ENCODE measurements at places on chromosomes 1 and 21. TPM values are rescaled to one million over a fixed set of nuclear protein-coding genes. Genes with fewer than 3 reads are reported as not detected.

Gene DCST2
- 0.53 TPM for polyA plus RNA-seq

Gene TFAP2E
- 0.07 TPM for polyA plus RNA-seq

Gene HAPLN2
- polyA plus RNA-seq = 0.03 TPM

Gene SELL
- polyA plus RNA-seq = 2.4 TPM

Gene ITLN2
- polyA plus RNA-seq = 0.12 TPM

Gene SLC22A15
- polyA plus RNA-seq = 0.12 TPM

Gene MCOLN3
- 0.08 TPM for polyA plus RNA-seq

Gene LRRN2
- 0.13 TPM for polyA plus RNA-seq

Gene SLAMF8
- polyA plus RNA-seq = 1.6 TPM

- H3K36me3 ChIP-seq = no peaks in the 10 kb centered on the region
- no peak overlapping the region for H3K4me3 ChIP-seq
- H3K27ac ChIP-seq = no peak overlapping the region
- no peak for DNase-seq
- H3K4me1 ChIP-seq = no peaks in the 10 kb centered on the region
Observed at GRCh38 chr1:25051504-25051903, 121.4 kb upstream of the RUNX3 start.

GRCh38 chr1:72670902-72671301, 388.6 kb upstream of the NEGR1 start:
- no peaks in the 10 kb centered on the region for H3K4me1 ChIP-seq
- no peaks in the 10 kb centered on the region for H3K27me3 ChIP-seq
- H3K36me3 ChIP-seq = no peaks in the 10 kb centered on the region
- no peak overlapping the region for H3K27ac ChIP-seq

DNA sequence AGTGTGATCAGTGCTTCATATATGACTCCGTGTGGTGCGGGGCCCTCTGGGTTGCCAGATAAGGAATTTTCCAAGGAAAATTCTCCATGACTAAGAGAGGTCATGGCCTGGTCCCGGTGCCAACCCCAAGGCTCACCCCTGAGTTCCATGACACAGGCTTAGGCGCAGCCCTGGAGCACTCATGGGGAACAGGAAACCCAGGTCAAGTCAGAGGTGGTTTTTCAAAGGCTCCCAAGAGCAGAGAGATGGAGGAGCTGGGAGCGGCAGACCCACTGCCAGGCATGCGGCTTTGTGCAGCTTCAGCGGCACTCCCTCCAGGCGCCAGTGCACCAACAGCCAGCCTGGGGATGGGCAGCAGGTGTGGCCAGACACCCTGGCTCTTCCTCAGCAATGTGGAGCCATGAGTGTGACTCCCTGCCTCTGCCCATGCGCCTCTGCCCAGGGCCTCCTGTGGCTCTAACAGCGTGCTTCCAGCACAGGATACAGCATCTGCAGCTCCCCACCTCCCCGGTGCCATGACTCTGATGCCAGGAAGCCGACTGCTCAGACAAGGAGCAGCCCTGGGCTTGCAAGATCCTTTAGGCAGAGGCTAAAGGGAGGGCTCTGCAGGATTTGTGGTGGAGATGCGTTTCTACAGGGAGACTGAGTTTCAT, 47.3 kb downstream of the GPR161 start:
- no peaks in the 10 kb centered on the region for H3K4me1 ChIP-seq
- no peak overlapping the region for H3K4me3 ChIP-seq
- H3K27me3 ChIP-seq = no peaks in the 10 kb centered on the region
- H3K36me3 ChIP-seq = no peaks in the 10 kb centered on the region
- peak; percentile 23 for DNase-seq

DNA sequence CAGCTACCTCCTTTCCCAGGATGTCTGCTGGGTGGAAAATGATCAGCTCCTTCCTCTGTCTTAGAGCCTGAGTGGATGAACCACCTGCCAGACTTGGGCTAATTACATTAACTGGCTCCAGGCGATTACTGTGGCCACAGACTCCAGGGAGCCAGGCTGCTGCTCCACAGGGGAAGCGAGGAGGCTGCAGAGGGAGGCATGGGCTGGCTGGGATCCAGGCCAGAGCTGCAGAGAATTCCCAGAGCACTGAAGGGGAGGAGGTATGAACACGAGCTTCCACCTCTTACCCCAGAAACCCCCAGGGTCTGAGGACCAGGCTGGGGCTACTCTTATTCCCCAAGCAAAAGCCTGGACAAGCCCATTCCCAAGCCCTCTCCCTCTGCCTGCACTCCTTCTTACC, 136.0 kb upstream of the KLHDC7A start:
- DNase-seq = no peak
- H3K27me3 ChIP-seq = no peaks in the 10 kb centered on the region
- H3K4me3 ChIP-seq = no peak overlapping the region
- no peaks in the 10 kb centered on the region for H3K36me3 ChIP-seq
- H3K27ac ChIP-seq = no peak overlapping the region

DNA sequence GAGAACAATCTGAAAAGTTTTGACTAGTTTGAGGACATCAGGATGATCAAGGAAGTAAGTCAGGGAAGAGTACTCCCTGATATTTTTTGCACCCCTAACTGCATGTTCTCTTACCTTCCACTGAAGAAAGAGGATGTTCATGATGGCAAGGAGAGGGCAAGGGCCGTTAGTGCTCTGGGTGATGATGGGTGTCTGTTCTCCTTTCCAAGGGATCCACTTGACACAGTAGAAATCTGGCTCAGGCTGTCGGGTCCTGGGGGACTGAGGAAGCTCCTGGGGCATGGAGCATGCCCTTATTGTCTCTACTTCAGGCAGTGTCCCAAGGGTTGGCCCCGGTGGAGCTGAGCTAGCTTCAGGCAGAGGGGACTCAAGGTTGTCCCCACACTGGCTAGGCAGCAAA, 4.7 kb downstream of the MINDY1 start:
- no peak for DNase-seq
- no peaks in the 10 kb centered on the region for H3K27me3 ChIP-seq
- H3K36me3 ChIP-seq = peaks cover 6% of the 10 kb centered on the region
- H3K4me1 ChIP-seq = peaks cover 31% of the 10 kb centered on the region
- no peak overlapping the region for H3K4me3 ChIP-seq

- peak overlapping the region; percentile 94 for H3K27ac ChIP-seq
- H3K27me3 ChIP-seq = no peaks in the 10 kb centered on the region
Observed at GRCh38 chr1:156055281-156056048, 883 bp downstream of the LAMTOR2 start.

DNA sequence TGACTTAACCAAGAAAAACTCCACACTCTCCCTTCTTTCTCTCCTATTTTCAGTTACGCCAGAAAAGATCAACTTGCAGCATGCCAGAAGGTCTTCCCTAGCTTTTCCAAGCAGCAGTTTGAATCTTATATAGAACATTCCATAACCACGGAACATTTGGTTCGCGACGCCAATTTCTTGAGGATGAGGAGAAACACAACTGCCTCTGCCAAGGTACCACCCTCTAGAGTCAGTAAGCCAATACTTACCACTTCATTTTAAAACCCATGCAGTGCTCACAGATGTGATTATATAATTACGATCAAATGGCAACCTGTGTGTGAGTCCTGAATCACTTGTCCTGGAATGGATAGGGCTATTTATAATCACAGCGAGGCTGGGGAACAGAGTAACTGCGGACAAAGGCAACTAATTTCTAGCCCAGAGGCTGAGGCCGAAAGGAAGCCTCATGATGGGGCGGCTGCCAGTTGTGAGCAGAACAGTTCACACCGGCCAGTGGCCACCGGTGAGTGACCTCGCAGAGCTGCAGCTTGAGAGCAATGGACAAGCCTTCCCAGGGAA, 43.2 kb upstream of the BACE2 start:
- no peak overlapping the region for H3K4me3 ChIP-seq
- no peak for DNase-seq
- no peaks in the 10 kb centered on the region for H3K36me3 ChIP-seq
- H3K27ac ChIP-seq = no peak overlapping the region

- DNase-seq = no peak
- peak within 1 kb of the TSS; percentile 93 for H3K4me3 ChIP-seq
- H3K4me1 ChIP-seq = peaks cover 15% of the 10 kb centered on the region
Observed at GRCh38 chr1:229342656-229343569, at the start of gene CCSAP. Gene CCSAP (minus strand): TSS chr1:229343047. CDS start chr1:229342465, 582 bp downstream.

GRCh38 chr1:219587801-219588561, 24.9 kb downstream of the ZC3H11B start:
- DNase-seq = no peak
- H3K27ac ChIP-seq = no peak overlapping the region
- H3K27me3 ChIP-seq = no peaks in the 10 kb centered on the region
- H3K4me3 ChIP-seq = no peak overlapping the region
- H3K36me3 ChIP-seq = no peaks in the 10 kb centered on the region

DNA sequence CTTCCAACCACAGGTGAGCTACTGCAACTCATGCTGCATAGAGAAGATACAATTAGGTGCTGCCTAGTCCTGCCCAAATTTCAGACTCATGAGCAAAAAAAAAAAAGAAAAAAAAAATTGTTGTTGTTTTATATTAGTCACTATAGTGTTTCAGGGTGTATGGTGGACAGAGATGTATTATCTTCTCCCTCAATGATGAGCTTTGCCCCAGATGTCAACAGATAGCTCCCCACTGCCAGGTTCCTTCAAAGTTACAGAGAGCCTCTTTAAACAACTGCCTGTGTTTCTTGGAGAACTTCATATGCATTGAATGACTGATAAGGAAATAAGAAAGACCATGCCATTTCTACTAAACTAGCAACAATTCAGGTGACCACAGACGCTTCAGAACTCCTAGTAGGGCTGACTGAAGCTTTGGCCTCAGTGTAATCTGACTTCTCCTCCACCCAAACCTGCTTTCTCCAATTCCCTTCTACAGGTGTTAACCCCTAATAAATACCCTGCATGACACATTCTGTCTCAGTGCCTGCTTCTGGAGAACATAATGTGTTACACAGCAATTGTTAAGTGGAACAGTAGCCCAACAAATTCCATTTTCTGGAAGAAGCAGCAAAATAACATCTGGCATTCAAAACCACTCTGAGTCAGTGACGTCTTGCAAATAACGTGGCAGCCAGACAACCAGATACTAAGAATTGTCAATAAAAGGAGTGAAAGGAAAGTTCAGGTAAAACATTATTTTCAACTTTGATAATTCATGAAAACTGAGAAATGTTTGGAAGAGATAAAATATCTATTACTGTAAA, 147.7 kb downstream of the CDC42BPA start:
- H3K36me3 ChIP-seq = no peaks in the 10 kb centered on the region
- no peaks in the 10 kb centered on the region for H3K27me3 ChIP-seq
- no peak overlapping the region for H3K4me3 ChIP-seq
- H3K4me1 ChIP-seq = no peaks in the 10 kb centered on the region

DNA sequence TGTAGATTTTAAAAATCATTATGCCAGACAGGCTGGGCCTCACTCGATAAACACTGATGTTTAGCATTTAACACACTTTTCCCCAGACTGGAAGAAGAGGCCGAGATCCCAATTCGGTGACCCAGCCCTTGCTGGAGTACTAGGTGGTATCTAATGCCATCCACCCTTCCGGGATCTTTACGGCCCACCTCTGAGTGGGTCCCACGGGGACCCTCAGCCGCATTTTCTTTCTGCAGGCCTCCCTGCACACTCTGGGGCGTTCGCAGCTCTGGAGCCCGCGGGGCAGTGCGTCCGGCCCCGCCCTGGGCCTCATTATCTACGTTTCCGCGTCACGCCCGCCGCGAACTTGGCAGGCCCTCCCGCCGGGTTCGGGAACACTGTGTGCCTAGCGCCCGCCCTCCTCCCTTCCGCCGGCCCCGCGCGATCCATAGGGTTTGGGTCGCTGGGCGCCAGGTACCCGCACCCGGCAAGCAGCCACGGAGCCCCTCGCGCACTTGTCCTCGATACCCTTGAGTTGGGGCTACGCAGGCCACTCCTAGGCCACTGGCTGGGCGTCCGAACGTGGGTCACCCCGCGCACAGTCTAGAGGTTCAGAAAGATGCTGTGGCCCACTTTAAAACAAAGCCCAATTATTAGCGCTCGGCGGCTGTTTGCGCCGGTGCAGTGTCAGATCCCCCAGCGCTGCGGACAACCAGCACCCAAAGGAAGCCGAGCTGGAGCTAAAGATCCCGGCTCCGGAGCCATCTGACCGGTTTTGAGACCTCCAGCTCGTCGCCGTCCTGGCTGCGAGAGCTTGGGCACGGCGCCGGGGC, 950 bp upstream of the EVA1C start:
- H3K27me3 ChIP-seq = no peaks in the 10 kb centered on the region
- H3K4me1 ChIP-seq = peaks cover 4% of the 10 kb centered on the region
- peak overlapping the region; percentile 66 for H3K4me3 ChIP-seq
- H3K36me3 ChIP-seq = no peaks in the 10 kb centered on the region
- peak overlapping the region; percentile 83 for H3K27ac ChIP-seq
- peak; percentile 76 for DNase-seq

GRCh38 chr1:181104790-181105133, 16.3 kb downstream of the IER5 start:
- peak overlapping the region; percentile 68 for H3K27ac ChIP-seq
- no peaks in the 10 kb centered on the region for H3K27me3 ChIP-seq
- peaks cover 18% of the 10 kb centered on the region for H3K4me1 ChIP-seq

DNA sequence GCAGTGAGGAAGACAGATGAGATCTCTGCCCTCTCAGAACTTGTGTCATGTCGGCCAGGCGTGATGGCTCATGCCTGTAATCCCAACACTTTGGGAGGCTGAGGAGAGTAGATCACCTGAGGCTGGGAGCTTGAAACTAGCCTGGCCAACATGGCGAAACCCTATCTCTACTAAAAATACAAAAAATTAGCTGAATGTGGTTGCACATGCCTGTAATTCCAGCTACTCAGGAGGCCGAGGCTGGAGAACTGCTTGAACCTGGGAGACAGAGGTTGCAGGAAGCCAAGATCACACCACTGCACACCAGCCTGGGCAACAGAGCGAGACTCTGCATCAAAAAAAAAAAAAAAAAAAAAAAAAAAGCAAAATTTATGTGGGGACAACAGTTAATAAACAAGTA, 40.9 kb upstream of the RALGPS2 start:
- DNase-seq = no peak
- no peak overlapping the region for H3K4me3 ChIP-seq
- H3K4me1 ChIP-seq = no peaks in the 10 kb centered on the region
- H3K36me3 ChIP-seq = no peaks in the 10 kb centered on the region
- no peak overlapping the region for H3K27ac ChIP-seq

- H3K27me3 ChIP-seq = no peaks in the 10 kb centered on the region
- H3K4me3 ChIP-seq = no peak overlapping the region
- no peaks in the 10 kb centered on the region for H3K36me3 ChIP-seq
- no peak for DNase-seq
- H3K4me1 ChIP-seq = no peaks in the 10 kb centered on the region
Observed at GRCh38 chr1:217522277-217522676, 108.6 kb downstream of the GPATCH2 start.

DNA sequence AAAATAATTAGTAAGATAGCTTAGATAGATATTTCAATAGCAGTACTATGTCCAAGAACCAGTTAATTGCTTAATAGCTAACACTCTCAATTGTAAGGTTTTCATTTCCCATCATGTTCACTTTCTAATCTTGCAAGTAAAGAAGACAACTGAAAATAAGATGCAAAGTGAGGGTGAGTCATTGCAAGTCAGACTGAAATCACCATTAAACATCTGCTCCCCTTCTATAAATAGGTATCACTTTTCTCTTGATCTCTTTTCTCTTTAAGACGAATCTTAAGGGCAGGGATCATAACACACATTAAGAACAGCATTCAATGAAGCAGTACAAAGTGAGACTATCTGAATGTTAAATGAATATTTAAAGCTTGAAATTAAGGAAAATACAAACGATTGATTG, 40.4 kb downstream of the UBR4 start:
- peaks cover 5% of the 10 kb centered on the region for H3K4me1 ChIP-seq
- no peak overlapping the region for H3K4me3 ChIP-seq
- no peaks in the 10 kb centered on the region for H3K27me3 ChIP-seq
- H3K36me3 ChIP-seq = peaks cover 88% of the 10 kb centered on the region
- no peak overlapping the region for H3K27ac ChIP-seq

Measured in liver (tissue), 10 donors.